ENCODE measurements at places on chromosomes 16 and 17.

DNA sequence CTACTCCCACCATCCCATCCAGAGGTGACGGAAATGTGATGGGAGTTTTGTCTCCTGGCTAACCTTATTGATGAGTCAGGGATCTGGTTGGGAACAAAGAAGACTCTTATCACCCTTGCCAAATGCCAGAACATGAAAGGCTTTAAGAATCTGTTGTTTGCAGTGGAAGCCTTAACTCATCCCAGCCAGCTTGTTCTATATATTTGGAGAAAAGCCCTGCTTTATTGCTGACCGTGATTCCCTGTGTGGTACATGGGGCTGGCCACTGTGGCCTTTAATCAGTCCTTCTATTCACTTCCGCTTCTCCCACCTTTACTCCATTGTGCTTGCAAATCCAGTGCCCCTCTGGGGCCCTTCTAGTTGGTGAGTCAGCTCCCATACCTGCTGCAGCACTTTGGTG, 156.6 kb downstream of the PHKB start:
- DNase-seq, result no peak

GRCh38 chr16:3503523-3503922, 2.7 kb downstream of the CLUAP1 start:
- DNase-seq, result no peak

DNA sequence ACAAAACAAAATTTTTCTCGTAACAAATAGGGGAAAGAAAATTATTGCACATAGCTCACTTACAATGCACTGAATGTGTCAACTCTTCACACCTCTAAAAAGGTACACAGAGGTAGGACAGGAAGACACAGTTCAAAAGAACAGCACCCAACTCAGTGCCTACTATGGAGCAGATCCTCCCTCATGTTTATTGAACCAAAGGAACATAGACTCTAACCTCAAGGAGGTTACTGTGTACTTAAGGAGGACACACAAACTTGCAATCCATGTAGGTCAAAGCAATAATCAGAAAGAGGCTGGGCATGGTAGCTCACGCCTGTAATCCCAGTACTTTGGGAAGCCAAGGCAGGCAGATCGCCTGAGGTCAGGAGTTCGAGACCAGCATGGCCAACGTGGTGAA, 50.3 kb downstream of the SLC39A11 start:
- DNase-seq, result no peak

DNA sequence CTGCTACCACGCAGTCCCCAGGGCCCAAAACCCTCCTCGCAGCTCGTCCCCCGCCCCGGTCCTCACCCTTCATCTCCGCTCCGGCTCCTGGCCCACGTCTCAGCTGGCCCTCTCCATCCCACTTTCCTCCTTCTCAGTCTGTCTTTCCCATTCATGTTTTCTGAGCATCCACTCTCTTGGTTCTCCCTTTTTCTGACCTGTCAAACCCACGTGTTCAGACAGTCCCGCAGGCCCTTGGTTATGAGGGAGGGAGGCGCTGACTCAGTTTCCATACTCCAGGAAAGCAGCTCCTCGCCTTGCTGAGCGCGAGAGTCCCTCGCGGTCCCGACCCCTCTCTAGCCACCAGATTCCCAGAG, 392 bp upstream of the HID1 start:
- DNase-seq, result no peak

GRCh38 chr16:83813823-83814658, 6.3 kb downstream of the HSBP1 start:
- DNase-seq, result peak; percentile 62

- DNase-seq, result no peak
These were observed 5.2 kb downstream of the RPH3AL start for GRCh38 chr17:347309-347899.

GRCh38 chr17:70060415-70060814, 14.6 kb upstream of the KCNJ16 start:
- no peak for DNase-seq

- DNase-seq, result peak; percentile 6
These were observed 30.3 kb upstream of the CDC42EP4 start for GRCh38 chr17:73342050-73342522.

DNA sequence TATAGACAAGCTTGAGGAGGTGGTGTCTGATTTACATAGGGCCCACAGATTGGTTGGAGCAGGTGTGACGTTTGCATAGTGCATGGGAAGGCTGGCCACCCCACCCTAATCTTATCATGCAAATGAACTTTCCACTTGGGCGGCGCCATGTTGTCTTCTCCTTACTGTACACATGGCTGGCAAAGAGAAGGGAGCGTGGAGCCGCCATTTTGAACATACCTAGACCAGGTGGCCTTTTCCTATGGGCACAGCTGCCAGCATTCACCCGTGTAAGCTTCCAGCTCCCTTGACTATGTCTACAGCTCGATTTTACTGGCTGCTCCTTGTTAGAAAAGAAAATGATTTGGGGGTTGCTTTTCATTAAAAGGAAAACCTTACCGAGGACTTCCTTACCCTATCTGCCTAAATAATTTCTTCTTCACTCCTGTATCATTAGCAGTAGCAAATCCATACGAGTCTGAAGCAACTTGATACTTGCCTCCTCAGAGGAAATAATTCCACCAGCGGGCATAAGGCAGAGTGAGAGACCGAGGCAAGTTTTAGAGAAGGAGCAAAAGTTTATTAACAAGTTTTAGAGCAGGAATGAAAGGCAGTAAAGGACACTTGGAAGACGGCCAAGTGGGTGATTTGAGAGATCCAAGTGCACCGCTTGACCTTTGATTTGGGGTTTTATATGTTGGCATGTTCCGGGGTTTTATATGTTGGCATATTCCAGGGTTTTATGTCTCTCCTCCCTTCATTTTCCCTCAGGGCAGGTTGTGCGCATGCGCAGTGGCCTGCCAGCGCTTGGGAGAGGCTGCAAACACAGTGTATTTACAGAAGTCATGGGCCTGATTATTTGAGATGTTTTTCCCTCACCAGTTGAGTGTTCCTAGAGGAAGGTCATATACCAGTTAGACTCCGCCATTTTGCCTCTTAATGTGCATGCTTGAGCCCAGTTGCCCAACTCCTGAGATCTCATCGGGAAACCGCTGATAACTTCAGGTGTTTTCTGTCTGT, 65.7 kb downstream of the MARF1 start:
- peak; percentile 4 for DNase-seq

DNA sequence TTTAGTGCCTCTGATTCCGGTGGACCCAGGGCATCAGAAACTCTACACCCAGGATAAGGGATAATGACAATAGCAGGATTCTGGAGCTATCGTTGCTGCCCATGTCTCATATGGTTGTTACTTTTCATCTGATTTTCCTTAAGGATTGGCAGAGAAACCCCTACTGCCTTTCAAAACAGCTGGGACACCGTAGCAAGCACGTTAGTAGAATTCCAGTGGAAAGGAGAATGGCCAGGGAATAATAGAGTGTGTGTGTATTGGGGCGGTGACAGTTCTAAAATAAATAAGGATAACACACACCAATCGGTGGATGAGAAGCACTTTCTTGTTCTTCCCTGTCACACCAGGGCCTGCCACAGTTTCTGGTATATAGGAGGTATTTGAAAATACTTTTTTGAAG, 251.8 kb downstream of the HAPSTR1 start:
- no peak for DNase-seq

GRCh38 chr16:9527976-9528375, 436.5 kb downstream of the HAPSTR1 start:
- no peak for DNase-seq

GRCh38 chr17:1260086-1260769, 10.0 kb upstream of the BHLHA9 start:
- DNase-seq, result no peak

- no peak for DNase-seq
These were observed 113.9 kb downstream of the UTP18 start for GRCh38 chr17:51374209-51374608.

GRCh38 chr16:31362476-31363405, 7.8 kb downstream of the ITGAX start:
- no peak for DNase-seq

DNA sequence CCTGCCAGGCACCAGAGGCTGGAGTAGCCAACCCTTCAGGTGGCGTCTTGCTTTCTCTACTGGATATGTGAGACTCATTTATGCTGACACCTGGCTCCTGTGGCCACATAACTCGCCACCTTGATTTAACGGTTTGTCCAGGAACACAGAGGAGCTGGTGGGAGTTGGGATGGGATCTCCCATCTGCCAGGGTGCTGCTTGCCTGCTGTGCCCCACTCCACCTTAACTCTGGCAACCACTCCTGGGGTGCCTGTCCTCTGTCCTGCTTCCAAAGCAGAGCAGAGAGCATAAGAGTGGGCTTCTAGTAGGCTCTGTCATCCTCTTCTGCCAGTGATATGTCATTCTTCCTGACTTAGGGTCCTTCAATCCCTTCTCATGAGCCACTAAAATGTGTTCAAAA, 63.4 kb upstream of the ZNF423 start:
- DNase-seq, result no peak

GRCh38 chr16:3824121-3824795, 56.3 kb downstream of the CREBBP start:
- no peak for DNase-seq

GRCh38 chr17:3636154-3636907, at the start of the genes CTNS and SHPK:
Gene CTNS, plus strand, starts transcription at chr17:3636760. Its CDS starts 3,447 bp downstream, at chr17:3640207.
Gene SHPK, minus strand, starts transcription at chr17:3636250. Its CDS starts 31 bp downstream, at chr17:3636219.
- DNase-seq, result peak; percentile 80

DNA sequence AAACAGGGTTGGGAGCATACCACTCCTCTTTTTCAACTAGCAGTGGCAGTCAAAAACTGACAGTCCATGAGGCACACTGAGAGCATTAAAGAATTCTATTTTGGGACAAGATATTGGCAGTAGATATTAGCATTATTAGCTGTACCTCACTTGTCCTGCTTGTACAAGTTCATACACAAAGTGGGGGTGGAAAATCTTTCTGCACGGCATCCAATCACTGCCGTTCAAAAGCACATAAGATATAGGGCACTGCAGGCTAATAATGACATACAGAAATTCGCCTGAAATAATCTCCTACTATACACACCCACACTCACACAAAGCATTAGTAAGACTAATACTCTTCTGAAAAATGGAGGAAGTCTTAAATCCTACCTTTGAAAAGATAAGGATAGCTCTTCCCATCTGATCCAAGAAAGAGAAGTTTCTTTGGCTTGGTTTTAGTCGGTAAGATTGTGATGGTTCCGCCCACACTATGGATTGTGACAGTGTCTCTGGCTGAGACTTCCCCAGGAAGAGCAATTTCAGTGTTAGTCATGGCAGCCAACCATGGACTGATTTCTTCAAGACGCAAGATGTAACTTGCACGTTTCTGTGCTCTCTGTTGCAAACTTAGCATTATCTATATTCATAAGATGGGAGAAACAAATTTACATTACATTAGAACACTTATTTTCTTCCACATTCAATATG, 40.6 kb upstream of the ARL6IP1 start:
- DNase-seq, result no peak

- peak; percentile 16 for DNase-seq
These were observed 13.9 kb upstream of the LPCAT2 start for GRCh38 chr16:55494994-55495421.

DNA sequence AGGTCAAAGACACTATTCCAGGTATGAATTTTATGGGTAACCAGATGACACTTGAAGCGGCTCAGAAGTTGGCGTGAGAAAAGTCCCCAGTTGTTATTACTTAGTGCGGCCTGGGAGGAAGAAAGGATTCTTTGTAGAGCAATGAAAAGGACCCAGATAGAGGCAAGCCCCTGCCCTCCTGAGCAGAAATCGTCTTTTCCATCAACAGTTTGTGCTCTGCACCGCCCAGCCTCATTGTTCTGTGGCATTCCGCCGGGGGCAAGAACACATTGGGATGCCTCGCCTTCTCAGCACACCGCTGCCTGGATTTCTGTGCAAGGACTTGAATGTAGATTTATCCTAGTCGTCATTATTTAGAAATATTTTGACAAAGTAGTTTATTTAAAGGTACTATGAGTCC, 32.7 kb upstream of the CRHR1 start:
- no peak for DNase-seq

DNA sequence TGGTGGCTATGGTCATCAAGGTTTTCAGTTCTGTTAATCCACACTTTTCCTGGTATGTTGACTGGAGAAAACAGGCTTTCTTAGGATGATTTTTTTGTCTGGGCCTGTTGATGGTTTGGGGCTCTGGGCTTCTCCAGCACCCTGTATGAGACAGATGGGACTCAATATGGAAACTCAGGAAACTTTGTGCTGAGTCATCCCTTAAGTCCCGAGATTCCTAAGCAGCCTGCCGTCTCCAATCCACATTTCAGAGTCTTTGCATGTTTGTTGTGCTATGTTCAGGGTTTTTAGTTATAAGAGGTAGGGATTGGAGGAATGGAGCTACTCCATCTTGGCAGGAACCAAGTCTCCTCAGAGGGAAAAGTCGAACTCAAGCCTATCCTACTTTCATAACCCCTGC, 253.3 kb upstream of the FOXF1 start:
- no peak for DNase-seq

- DNase-seq, result no peak
These were observed 110.5 kb downstream of the ADCY9 start for GRCh38 chr16:4005731-4006130.

GRCh38 chr16:69160192-69160591, 26.8 kb upstream of the SNTB2 start:
- no peak for DNase-seq

DNA sequence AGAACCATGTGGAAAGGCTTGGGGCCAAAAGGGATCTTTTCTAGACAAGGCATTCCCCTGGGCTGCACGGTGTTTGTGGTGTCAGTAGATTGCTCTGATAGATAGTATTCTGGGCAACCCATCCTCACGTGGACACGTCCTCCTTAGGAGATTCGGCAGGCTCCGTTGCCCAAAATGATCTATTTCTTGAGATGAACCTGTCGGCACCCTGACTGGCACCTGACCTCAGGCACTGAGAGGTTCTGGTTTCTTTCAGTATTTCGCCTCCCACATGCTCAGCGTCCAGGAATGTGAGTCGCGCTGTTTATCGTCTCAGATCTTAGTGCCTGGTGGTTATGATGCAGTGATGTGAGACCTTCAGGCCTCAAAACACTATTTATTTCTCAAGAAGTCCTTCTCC, 89.7 kb downstream of the MARCHF10 start:
- no peak for DNase-seq

DNA sequence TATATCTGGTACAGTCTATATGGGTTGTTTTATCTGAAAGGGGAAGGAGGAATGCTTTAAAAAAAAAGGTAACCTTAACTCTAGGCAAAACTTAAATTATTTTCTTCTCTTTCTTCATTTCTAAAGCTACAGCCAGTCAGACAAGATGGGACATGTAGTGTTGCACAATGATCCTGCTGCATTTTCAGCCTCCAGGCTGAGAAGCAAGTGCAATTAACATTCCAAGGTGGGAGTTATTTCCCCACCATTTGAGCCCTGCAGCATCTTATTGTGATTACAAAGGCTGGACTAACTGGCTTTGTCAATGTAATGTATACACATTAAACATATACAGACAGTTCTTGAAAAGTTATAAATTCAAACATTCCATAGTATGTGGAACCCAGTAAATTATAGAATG, 22.6 kb upstream of the NF1 start:
- no peak for DNase-seq

DNA sequence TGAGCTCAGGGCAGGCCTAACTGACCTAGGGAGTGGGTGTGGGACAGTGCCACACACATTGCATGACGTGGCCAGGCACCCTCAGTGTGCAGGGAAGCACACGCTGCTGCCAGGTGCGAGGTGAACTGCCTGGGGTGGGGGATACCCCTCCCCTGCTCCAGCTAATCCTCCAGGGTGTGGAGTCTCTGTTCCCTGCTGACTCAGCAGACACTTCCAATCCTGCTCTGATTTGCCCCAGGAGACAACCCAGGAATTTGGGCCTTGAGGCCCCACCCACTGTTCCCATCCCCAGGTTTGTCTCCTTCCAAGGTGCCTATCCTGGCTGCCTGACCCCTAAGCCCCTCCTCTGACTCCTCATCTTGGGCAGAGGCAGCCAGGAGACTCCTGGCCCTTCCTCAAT, 10.7 kb downstream of the DLX3 start:
- no peak for DNase-seq

Measured in NCI-H774 (cell line).